ENCODE measurements at places on chromosomes 3 and 15. TPM values are rescaled to one million over a fixed set of nuclear protein-coding genes. Genes with fewer than 3 reads are reported as not detected.

Gene BTLA
- not detected for total RNA-seq

Gene TGM5
- 0.71 TPM for total RNA-seq

Gene TRA2B
- 136 TPM for total RNA-seq

Gene C3orf20
- 0.24 TPM for total RNA-seq

Gene A4GNT
- total RNA-seq = 0.34 TPM

Gene MOBP
- total RNA-seq = not detected

Gene GPR160
- 13.1 TPM for total RNA-seq

Gene PEX5L
- 2.4 TPM for total RNA-seq

Gene OR5K2
- not detected for total RNA-seq

Gene C3orf85
- total RNA-seq = 2.3 TPM

Gene SPSB4
- total RNA-seq = 4.7 TPM

Gene GPR149
- total RNA-seq = 0.14 TPM

Gene FANCD2OS
- not detected for total RNA-seq

DNA sequence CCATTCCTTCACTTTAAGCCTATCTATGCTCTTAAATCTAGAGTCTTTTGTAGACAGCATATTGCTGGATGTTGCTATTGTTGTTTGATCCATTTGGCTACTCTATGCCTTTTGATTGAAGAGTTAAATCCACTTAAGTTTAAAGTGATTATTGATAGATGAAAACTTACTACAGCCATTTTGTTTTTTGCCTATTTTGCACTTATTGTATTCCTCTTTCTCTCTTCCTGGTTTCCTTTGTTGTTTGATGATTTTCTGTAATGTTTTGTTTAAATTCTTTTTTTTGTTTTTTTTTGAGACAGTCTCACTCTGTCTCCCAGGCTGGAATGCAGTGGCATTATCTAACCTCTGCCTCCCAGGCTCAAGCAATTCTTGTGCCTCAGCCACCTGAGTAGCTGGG, 19.8 kb downstream of the IQCF6 start:
- no peak for DNase-seq

DNA sequence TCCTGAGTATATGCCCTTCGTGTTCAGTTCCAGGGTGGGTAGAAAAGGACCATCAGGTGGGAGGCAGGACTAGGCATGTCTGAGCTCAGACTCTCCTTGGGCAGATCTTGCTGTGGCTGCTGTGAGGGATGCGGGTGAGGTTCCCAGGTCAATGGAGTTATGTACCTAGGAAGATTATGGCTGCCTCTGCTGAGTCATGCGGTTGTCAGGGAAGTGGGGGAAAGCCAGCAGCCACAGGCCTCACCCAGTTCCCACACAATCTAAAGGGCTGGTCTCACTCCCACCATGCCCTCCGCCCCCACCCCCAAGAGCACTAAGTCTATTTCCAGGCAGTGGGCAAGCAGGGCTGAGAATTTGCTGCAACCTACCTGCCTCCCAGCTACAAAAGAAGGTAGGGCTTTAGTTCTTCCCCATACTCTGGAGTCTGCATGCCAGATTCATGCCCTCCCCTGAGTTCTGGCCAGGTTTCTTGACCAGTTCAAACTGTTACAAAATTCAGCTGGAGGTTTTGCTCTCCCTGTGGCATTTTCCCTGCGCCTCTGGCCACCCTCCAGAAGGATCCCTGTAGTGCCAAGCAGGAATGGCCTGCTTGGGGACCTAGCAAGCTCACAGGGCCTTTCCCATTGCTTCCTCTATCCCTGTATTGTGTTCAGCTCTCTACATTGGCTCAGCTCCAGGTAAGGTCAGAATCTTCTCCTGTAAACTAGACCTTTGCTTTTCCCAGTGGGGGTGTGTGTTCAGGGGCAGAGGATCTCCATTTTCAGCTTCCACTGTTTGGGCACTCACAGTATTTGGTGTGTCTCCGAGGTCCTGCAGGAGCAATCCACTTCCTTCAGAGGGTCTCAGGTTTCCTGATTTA, 12.7 kb upstream of the TMCO5A start:
- no peak for DNase-seq

- no peak for DNase-seq
Measured at GRCh38 chr3:38646630-38647029, 2.9 kb downstream of the SCN5A start.

DNA sequence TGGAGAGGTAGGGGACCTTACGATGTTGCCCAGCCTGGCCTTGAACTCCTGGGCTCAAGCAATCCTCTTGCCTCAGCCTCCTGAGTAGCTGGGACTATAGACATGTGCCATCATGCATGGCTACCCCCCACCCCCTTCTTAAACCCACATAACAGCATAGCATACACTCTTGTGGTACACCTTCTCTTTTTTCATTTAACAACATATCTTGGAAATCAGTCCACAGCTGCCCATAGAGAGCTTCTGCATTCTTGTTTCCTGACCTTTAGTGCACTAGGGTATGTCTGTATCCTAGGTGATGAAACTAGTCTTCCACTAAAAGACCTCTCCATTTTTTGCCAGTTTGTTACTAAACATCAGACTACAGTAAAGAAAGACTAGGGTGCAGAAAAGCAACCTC, 33.0 kb downstream of the SLC28A1 start:
- DNase-seq = no peak

DNA sequence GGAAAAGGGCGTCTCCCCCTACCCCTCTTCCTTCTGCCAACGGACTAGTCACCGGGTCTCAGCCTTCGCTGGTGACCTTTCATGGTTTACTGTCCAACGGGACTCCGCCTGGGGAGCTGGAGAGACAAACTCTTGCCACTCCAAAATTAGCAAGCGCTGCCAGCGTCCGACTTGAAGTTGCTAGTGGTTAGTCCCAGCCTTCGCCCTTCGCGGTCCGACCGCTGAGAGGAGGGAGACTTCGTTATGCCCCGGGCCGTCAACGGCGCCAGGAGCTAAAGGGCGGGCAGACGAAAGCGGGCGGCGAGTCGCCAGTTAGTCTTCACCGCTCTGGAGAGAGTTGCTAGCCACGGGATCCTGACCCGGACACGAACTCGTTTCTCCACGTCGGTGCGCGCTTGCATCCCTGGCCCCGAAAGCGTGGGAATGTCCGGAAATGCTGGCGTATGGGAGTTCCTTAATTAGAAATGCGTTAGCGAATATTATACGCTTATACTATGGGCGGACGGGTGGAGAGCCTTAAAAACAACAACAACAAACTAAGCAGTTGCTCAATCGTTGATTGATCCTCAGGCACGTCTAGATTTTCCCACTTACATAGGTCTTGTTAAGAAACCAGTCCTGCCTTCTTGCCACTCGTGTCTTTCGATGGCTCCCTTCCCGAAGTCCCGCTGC, 716 bp downstream of the SMC4 start:
- DNase-seq = peak; percentile 65

- DNase-seq = no peak
Measured at GRCh38 chr3:140906785-140907184, 34.9 kb upstream of the SLC25A36 start.

- no peak for DNase-seq
Measured at GRCh38 chr3:183555541-183556081, at the start of gene KLHL6. TSS of gene KLHL6 (minus strand) at chr3:183555706. CDS start at chr3:183555653, 53 bp downstream.

- no peak for DNase-seq
Measured at GRCh38 chr3:73010158-73010557, 13.5 kb downstream of the PPP4R2 start.

GRCh38 chr3:166285001-166285400, 447.8 kb upstream of the BCHE start:
- no peak for DNase-seq

GRCh38 chr15:29364426-29365078, 94.9 kb upstream of the NSMCE3 start:
- no peak for DNase-seq

DNA sequence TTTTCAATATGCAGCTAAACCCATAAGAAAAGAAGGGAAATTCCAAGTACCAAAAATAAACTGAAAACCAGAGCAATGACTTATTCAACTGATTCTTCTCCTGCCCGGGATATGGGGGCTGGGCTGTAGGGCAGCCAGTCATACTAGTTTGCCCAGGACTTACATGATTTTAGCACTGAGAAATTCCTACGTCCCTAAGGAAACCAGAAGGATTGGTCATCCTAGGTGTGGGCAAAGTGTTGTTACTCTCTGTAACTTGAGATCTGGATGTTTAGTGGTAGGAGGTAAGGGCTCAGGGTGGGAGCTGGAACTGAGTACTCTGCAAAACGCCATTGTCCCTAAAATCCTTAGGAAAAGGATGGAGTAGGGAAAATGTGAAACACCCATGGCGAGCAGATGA, 1.2 kb upstream of the DAZL start:
- no peak for DNase-seq

- DNase-seq = no peak
Measured at GRCh38 chr15:58478035-58478434, 46.2 kb downstream of the LIPC start.

- no peak for DNase-seq
Measured at GRCh38 chr3:55500555-55501330, 13.6 kb upstream of the WNT5A start.

DNA sequence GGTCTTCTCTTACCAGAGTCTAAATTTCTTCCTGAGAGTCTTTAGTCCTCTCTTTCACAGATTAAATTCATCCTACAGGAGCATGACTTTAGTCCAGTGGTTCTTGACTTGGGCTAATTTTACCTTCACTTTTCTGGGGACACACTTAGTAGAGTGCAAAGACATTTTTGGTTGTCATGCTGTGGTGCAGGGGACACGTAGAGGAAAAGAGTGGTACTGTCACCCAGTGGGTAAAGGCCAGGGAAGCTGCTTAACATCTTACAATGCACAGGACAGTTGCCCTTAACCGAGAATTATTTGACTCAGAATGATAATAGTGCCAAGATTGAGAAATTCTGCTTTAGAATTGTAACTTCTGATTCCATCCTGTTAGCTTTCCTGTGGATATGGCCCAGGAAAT, 772.5 kb upstream of the GRM7 start:
- DNase-seq = no peak

- DNase-seq = no peak
Measured at GRCh38 chr3:178436773-178437172, 99.5 kb upstream of the KCNMB2 start.

DNA sequence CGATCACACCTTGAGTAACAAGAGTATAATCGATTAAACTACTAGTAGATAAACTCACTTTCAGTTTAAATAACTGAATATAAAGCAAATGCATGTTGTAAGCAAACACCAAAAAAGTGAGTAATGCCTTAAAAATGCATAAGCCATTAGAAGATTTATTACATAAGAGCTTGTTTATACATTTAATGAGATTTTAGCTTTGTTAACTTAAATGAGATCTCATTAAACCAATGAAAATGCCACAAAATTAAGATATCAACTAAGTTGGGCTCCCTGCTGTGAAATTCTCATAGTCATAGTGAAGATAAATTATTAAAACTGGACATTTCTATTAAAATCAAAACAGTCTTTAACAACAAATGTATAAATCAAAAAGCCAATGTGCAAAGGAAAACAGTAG, 701.2 kb downstream of the NLGN1 start:
- DNase-seq = no peak

DNA sequence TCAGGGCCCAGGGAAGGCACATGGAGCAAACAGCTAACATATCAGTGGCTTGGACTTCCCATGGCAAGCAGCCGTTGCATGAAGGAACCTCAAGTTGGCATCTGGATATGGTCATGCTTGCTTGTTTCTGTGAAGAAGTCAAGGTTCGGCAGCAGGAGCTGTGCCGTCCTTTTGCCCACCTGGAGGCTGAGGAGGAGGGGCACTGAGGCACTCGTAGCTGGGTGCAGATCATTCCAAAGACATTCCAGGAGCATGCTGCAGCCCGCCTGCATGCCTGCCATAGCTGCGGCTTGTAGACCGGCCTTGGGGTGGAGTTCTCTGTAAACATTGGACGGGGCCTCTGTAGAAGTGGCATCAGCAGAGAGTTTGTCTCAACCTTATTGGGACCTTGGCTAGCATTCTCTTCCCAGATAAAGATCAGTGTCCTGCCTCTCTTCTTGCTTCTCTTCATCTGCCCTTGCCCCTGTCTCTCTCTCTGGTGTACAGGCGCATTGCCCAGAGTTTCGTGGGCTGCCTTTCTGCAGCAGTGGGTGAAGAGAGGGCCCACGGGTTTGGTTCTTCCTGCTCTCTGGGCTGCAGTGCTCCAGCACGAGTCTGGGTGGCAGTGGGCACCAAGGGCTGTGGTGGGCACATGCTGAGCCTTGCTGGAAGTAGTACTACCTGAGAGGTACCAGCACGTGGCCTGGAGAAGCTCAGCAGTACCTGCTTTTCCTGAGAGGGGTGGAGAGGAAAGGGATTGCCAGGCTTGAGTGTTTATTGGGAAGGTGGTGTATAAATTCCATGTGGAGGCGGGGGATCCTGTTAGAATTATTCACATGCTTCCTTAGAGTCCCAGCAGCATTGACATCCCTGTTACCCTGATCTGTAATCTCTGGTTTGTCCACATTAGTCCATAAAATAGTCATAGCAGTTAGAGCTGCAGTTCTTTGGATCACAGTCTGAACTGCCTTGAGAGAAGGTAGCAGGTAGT, 49.4 kb downstream of the CHCHD6 start:
- DNase-seq = no peak

DNA sequence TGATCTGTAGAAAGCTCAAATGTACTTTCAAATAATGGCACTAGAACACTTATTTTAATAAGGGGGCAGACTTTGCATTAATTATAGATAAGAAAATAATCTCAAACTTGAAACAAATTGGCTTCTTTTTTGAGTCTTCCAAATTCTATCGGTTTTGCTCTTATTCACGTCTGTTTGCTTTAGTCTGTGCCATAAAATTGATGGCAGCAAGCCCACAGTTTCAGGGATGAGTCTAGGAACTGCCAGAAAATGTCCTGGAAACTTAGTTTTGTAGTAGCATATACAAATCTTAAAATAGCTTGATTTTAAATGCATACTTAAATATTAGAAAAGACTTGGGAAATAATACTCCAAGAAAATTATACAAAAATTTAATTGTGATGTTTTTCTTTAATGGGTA, 39.7 kb downstream of the BCHE start:
- no peak for DNase-seq

DNA sequence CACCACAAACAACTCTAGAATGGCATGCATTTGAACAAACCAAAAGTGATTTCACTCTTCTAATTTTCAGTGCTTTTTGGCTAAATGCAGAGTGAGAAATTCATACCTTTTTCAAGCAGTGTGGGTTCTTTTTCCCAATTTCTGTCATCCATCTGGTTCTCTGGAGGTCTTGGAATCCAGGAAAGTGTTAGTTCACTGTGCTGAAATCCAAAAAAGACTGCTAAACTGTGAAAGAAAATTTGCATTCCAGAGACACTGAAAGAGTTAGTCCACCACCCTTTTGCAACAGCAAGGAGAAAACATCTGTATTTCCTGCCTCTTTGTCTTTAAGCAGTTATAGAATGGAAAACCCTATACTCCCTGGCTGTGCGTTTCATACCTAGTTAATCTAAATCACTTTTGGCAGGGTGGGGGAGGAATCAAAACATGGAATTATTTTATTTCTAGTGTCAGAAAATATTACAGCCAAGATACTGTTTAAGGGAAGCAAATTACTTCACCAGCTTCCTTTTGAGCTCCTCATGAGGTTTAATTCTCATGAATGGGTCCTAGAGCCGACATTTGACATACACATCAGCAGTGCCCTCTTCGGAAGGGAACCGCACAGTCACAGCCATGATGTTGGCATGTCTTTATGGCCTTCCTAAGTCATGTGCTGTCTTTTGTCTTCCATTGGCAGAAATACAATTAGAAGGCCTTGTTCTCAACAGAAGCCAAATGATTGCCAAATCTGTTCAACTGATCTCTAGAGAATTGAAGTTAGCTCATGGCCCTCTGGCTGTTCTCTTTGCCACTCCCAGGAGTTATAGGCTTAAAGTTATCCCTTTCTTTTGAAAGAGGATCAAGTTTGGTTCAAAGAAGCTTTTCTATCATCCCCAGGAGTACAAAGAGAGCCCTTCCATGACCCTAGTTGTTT, 317.7 kb upstream of the TPRG1 start:
- DNase-seq = no peak

- peak; percentile 92 for DNase-seq
Measured at GRCh38 chr15:74373731-74374647, 6.5 kb upstream of the CYP11A1 start.

GRCh38 chr3:51102396-51102795, 282.7 kb upstream of the MANF start:
- no peak for DNase-seq
